ENCODE measurements at places on chromosomes 3 and 15.

GRCh38 chr3:116285781-116286421 lies 159.4 kb downstream of the LSAMP start:
- DNase-seq: peak; percentile 59

DNA sequence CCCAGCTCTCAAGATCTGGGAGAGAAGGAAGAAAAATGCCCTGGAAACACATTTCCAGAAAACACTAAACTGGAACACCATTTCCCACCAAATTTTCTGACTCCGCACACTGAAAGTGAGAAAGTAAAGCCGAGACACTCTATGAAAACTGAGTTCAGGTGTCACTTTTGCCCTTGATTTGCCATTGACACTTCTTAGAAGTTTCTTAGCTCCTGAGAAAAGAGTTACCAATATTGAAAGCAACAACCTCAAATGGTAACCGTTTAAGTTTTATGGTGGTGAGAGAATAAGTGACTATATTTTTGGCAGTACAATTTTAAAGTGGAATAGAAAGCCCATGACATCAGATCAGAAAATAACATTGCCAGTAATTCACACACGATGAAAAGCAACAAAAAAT lies 39.0 kb downstream of the CD86 start:
- DNase-seq: no peak

GRCh38 chr3:168398371-168399025 lies 302.8 kb upstream of the GOLIM4 start:
- DNase-seq: no peak

GRCh38 chr15:83105440-83105839 lies 2.0 kb upstream of the TM6SF1 start:
- no peak for DNase-seq

- DNase-seq: no peak
Measured at GRCh38 chr3:181568248-181568647, 143.5 kb upstream of the SOX2 start.

- DNase-seq: peak; percentile 28
Measured at GRCh38 chr3:20511863-20512505, 326.0 kb upstream of the SGO1 start.

- no peak for DNase-seq
Measured at GRCh38 chr3:129587566-129588210, 18.8 kb downstream of the PLXND1 start.

DNA sequence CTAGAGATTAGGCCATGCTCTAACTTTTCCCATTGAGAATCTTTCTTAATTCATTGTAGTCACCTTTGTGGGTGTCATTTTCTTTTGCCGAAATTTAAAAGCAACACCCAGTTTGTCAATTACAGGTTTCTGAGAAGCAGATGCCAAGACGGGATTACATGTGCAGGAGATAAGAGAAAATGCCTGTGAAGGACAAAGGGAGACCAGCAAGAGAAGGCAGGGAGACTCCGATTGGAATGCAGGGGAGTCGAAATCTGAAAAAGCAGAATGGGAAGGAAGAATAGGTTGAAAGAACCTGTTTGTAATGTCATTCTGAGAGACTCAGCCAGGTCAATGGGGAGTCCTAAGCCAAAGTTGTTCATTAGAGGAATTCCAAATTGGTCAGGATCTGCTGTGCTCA lies 3.6 kb upstream of the DPH6 start:
- DNase-seq: no peak

- DNase-seq: no peak
Measured at GRCh38 chr3:18745472-18745871, 320.3 kb upstream of the SATB1 start.

GRCh38 chr3:14487821-14488220 lies 52.3 kb downstream of the GRIP2 start:
- no peak for DNase-seq

- DNase-seq: no peak
Measured at GRCh38 chr3:67916353-67916752, 261.9 kb upstream of the SUCLG2 start.

DNA sequence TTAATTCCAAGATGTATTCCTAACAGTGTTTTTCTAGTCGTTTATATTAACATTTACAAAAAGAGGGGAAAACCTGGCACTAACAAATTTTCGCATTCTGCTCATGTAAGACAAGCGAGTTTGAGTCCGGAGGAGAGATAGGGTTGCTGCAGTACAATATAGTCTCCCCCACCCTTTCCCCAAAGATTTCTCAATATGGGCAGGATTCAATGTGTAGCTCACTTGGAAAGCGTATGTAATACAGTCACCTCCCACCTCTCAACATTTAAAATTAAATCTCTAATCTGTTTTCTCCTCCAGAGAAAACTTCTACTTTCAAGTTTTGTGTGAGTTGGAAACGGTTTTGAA lies 57.9 kb downstream of the CMSS1 start:
- DNase-seq: no peak

DNA sequence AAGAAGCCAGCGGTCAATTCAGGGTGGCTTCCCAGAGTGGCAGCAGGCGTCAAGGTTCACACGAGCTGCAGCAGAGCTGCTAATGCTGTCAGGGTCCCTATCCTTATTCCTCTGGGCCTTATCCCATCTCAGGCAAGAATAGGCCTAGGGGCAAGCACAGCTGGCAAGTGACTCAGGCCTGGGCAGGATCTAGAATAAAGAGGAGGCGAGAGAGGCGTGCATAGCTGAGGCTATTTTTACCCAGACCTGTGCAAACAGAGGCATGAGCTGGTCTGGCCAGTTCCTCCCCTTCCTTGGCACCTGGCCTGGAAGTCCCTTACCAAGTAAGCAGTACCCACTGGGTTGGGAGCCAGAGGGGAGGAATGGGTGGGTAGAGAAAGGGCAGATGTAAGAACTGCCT lies 12.2 kb upstream of the VIPR1 start:
- DNase-seq: no peak

GRCh38 chr3:60461267-60461666 lies 790.0 kb downstream of the FHIT start:
- DNase-seq: no peak

DNA sequence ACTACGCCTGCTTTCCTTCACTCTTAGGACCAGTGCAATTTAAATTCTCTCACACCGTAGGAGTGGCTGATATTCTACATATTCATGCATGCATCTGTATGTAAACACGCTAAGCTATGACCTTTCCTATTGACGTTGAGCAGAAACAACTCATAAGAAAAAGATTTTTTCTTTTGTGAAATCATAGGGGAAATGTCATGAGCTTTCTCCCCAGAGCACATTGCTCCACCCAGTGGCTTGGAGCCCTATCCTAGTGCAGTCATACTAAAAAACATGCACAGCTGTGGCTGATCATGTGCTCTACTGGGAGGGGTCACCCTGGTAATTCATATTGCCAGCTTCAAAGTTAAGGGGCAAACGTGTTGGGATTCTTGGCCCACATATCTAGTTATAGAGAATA lies 1.8 kb upstream of the MESD start:
- DNase-seq: peak; percentile 47

GRCh38 chr3:120344349-120344748 lies 4.8 kb downstream of the LRRC58 start:
- DNase-seq: no peak

GRCh38 chr3:172098698-172099494 lies 59.5 kb downstream of the FNDC3B start:
- no peak for DNase-seq
